ENCODE measurements at places on chromosomes 12 and 14.

GRCh38 chr12:124607681-124608425 lies 40.4 kb upstream of the NCOR2 start:
- no peak for DNase-seq

GRCh38 chr14:84927096-84927827 lies 602.7 kb upstream of the FLRT2 start:
- DNase-seq, result no peak

DNA sequence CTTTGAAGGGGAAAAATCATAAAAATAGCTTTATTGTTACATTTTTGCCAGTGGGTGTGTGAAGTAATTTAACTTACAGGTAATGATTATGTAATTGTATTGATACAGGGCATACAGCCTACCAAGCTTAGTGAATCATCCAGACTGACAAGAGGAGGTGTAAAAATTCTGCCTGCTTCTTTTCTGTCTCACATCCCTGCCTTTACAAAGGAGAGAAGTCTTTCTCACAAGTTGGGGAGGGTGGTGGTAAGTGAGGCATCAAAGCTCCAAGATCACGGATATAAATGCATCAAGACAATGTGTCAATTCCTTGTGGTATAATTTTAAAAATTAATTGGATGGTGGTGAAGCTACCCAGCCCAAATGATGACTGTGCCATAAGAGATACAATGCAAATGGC lies 39.0 kb upstream of the G2E3 start:
- DNase-seq, result no peak

DNA sequence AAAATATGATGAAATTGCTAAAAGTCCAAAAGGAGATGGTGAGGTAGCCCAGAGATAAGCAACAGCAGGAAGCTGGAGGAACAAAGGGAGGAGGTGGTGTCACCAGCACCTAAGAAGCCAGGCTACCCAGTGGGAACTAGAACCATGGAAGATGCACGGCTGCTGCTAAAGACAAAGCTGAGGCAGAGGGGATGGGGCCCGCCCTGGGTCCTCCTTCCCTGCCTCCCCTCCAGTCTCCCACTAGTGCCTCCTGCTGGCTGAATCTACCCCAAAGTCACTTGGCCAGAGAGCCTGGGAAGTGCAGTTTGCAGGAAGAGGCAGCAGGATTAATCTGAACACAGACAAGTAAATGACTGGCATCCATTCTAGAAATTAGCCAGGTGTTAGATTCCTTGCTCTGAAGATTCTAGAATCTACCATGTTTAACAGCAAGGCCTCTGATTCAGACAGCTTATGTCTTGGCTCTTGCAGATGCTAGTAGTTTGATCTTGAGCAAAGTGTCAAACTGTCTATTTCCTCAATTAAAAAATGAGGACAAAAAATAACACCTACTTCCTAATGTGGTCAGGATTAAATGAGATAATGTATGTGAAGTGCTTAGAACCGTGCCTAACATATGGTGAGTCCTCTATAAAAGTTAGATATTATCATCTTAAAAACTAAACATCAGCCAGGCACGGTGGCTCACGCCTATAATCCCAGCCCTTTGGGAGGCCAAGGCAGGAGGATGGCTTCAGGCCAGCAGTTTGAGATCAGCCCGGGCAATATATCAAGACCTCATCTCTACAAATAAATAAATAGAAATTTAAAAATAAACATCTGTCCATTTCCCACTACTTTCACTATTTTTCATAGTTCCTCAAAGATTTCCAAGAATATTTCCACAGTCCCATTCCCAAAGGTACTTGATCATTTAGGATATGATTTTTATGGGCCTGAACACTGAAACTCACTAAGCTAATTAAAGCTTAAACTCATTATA lies 5.8 kb upstream of the LRP10 start:
- DNase-seq, result no peak

- DNase-seq, result peak; percentile 88
Observed at GRCh38 chr12:44154128-44154527, 318.2 kb downstream of the TMEM117 start.

- DNase-seq, result no peak
Observed at GRCh38 chr12:95463050-95463449, 10.9 kb upstream of the METAP2 start.
